ENCODE measurements at places on chromosomes 1 and 21.

- no peak for DNase-seq
Observed at GRCh38 chr21:45598666-45599065, 44.9 kb upstream of the PCBP3 start.

DNA sequence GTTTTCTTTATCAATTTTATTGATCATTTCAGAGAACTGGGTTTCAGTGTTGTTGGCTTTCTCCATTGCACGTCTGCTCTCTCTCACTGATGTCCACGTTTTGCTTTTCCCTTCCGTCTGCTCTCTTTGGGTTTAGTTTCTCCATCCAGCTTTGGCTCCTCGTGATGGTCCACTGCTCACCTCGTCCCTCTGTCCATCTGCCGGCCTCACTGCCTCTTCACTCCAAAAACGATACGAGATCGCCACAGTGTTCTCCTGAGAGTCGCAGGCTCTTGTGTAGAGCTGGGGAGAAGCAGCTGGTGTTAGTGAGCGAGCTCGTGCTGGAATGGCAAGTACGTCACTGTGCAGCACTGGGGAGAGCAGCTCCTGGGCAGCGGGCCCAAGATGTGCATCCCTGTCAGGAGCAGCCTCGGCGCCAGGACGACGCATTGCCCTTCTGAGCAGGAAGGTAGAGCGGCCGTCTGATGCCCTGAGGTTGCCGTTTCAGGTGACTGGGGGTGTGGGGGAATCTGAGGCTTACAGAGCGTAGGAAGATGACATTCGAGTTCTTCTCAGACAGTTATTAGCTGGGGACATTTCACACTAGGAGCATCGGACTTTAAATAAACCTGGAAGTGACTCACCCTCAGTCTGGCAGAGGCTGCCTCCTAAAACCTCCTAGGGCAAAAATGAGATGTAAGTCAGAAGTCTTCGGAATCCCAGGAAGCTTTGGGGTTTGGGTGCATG is 31.4 kb upstream of the PCBP3 start:
- DNase-seq = no peak

GRCh38 chr1:58312971-58313563 is 233.5 kb downstream of the OMA1 start:
- DNase-seq = no peak

GRCh38 chr1:20124456-20125057 is 5.2 kb upstream of the PLA2G2D start:
- no peak for DNase-seq

DNA sequence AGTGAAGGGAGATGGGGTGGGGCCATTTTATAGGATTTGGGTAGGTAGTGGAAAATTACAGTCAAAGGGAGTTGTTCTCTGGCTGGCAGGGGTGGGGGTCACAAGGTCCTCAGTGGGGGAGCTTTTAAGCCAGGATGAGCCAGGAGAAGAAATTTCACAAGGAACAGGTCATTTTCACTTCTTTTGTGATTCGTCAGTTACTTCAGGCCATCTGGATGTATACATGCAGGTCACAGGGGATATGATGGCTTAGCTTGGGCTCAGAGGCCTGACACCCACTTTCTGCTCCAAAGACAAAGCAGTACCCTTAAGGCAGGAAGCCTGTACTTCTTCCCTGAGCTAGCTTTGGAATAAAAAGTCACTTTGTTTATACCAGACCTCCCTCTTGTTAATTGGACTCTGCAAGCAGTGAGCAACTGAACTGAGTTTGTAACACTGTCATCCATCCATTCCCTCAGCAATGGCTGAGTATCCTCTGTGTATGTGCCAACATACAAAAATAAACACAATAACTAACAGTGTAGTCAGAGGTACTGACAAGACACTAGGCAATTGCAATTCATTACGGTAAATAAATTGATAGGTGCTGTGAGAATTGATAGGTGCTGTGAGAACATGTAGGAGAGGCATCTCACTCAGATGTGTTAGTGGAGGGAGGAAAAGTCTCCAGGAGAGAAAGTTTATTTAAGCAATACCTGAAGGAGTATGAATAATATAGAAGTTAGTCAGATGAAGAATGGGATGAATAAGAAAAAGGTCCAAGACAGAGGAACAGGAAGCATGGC is 14.7 kb upstream of the RGS2 start:
- DNase-seq = no peak

DNA sequence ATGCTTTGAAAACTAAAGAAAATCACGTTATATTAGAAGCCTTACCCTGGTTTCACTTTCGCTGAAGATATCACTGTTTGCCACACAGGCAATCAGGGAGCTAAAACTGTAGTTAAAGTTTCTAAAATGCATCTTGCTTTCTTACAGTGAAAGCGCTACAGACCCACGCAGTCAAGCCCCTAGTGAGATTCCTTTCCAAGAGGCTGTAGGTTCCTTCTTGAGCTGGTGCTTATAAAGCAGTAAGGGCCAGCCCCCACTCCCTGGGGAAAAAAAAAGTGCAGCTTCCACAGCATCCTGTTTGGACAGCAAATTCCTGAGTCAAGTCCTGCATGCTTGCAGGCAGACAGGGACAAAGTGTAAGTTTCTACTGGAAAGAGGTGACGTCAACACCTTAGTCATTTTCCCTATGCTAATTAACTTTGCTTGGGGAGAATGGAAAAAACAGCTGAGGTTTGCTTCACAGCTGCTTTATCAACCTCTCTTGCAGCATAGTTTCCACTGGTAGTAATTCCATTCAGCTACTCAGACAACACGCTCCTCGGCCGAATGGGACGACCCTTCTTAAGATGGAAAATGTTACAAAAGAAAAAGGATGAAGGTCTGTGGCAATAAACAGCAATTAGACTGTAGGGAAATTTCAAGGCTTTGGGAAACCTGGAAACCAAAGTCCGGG is 14.7 kb upstream of the KCNE1 start:
- DNase-seq = no peak

DNA sequence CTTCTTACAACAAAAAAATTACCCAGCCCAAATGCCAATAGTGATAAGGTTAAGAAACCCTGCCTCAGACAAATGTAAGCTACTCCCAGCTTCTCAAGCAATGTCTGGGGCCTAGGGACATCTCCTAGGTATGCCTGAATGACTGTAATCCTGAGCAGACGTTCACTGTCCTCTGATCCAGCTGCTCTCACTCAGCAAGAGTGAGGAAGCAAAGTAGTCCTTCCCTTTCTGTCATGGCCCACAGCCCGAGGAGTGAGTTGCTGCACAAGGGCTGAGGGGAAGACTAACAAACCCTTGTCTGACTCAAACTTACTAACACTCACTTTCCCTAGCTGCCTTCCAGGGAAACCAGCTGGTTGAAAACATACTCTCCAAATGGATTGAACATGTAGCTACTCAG is 124.9 kb upstream of the TNFSF4 start:
- DNase-seq = no peak

- DNase-seq = no peak
Observed at GRCh38 chr1:67166196-67166595, at the start of gene IL23R. TSS of gene IL23R (plus strand) at chr1:67166454. CDS start at chr1:67168121, 1,667 bp downstream.
